Lung (tissue), 17 donors: ENCODE measurements at places on chromosomes 16 and 17. TPM values are rescaled to one million over a fixed set of nuclear protein-coding genes. Genes with fewer than 3 reads are reported as not detected.

CENPT gene
- 28.5 TPM for total RNA-seq

CCL5 gene
- total RNA-seq: 3.2 TPM

NR1D1 gene
- 3.2 TPM for total RNA-seq

PRAC2 gene
- total RNA-seq: not detected

KRTAP1-1 gene
- total RNA-seq: not detected

NPLOC4 gene
- total RNA-seq: 98.0 TPM

DNAJC7 gene
- 84.1 TPM for total RNA-seq

NAE1 gene
- 31.8 TPM for total RNA-seq

LGALS9B gene
- total RNA-seq: not detected

KCNJ18 gene
- not detected for total RNA-seq

PDPK1 gene
- total RNA-seq: 79.0 TPM

TP53TG3B gene
- total RNA-seq: not detected

TVP23B gene
- total RNA-seq: 33.8 TPM

NOD2 gene
- 14.1 TPM for total RNA-seq

FXR2 gene
- total RNA-seq: 29.0 TPM

SYNGR3 gene
- total RNA-seq: 0.46 TPM

FBXL16 gene
- total RNA-seq: 7.4 TPM

SLC38A8 gene
- not detected for total RNA-seq

SDR42E1 gene
- total RNA-seq: 5.7 TPM

PRR15L gene
- total RNA-seq: 59.5 TPM

CMTM2 gene
- total RNA-seq: 2.2 TPM

TP53TG3F gene
- total RNA-seq: not detected
